ENCODE measurements at places on chromosomes 3 and 15. TPM values are rescaled to one million over a fixed set of nuclear protein-coding genes. Genes with fewer than 3 reads are reported as not detected.

DNA sequence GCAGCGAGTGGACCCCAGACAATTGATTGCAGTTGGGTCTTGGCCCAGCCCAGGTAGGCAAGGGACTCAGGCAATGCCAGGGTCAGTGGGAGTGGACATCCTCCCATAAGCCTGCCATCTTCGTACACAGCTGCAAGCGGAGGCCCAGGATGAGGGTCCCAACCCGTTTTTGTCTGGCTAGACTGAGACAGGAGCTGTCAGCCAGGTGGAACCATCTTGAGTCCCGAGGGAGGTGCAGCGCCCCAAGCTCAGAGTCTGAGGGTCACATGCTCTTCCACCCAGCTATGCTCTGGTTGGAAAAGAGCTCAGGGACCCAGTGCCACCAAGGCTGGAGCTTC is 22.6 kb upstream of the IP6K2 start:
- no peak for DNase-seq

GRCh38 chr15:69510556-69510955 is 57.9 kb downstream of the RPLP1 start:
- DNase-seq, result no peak

DNA sequence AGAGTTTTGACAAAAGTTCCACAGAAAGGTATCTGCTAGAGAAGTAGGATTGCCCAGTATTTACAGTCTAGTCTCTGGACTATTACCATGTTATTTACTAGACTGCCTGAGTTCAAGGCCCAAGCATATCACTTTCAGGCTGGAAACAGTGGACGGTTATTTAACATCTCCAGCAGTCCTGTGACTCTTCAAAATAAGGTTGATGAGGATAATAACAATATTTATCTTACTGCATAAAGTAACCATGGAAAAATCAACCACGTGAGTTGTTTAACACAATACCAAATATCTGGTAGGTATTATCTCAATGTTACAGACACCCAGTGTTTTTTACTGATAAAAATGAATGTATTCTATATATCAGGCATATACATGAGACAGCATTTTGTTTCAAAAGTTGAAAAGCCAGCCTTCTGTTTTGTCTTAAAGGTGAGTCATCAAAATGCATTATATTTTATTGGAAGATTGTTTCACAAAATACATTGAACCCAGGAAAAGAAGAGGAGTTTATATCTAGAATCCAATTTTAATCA is 535.8 kb downstream of the TBL1XR1 start:
- DNase-seq, result no peak

OXSR1 gene
- 47.0 TPM for total RNA-seq

- no peak for DNase-seq
Measured at GRCh38 chr15:70127770-70128413, 30.2 kb upstream of the TLE3 start.

GRCh38 chr3:149771652-149772271 is 19.5 kb upstream of the COMMD2 start:
- DNase-seq, result no peak

DNA sequence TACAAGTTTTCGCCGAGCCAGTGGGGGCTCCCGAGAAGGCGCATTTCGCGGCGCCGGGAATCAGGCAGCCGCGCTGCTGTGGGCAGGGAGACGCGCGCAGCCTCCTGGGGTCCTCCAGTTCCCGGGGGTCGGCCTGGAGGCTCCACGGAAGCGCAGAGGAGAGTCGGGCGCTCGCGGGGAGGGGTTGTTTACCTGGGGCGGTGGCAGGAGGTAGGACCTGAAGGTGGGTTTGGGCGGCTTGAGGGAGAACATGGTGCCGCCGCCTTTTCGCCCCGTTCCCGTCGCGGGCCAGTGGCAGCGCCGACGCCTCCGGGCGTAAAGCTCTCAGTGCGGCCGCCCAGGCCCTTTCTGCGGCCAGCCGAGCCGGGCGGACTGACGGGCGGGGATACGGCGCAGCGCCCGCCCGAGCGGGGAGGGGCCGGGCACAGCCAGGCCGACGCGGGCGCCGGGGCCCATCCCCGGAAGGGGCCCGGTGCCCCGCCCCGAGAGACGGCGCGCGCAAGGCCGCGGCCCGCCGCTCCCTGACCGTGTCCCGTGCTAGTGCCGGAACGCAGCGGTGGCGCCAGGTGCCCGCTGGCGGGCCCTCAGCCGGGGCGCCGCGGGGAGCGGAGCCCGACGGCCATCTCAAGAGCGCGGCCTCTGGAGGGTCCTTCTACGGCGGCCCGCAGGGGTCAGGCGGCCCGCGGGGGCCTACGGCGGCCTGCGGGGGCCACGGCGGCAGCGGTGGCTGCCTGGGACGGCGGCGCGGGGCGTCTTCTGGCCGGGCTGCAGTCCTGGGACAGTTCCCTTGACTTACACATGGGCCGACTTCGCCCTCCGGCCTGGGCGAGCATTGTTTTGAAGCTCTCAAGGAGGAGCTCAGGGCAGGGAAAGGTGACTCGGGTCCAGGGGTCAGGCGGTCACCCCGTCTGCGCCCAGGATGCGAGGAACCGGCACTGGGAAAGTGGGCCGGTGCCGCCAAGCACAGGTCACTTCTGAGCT is at the start of gene MTMR10:
TSS of gene MTMR10 (minus strand) at position 374 of the 981 bp plus-strand sequence. CDS start at position 252, 122 bp downstream.
- peak; percentile 38 for DNase-seq

DNA sequence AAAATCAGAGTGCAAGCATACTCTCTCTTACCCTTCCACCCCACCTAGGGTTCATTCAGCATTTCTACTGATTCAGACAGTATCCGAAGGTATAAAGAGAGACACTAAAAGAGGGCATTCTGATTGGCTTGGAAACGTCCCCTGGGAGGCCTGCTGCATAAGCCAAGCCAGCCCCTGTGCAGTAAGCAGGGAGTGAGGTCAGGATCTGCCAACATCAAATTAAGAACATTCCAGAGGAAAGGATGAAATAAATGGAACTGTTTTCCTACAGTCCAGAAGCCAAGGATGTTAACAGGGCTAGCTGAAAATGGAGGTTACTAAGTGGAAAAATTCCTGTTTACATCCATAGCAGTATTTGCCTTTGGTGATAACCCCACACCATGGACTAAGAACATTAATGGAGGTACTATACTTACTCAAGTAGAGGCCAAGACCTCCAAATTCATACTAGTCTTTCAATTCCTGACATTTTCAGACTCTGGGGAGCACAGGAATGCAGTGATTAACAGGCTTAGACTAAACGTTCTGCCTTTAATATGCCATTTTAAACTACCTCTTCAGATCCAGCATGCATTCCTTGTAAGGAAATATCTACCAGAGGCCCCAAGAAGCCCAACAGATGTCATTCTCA is 34.5 kb downstream of the NPTN start:
- no peak for DNase-seq

DPP8 gene
- 26.0 TPM for total RNA-seq

DNA sequence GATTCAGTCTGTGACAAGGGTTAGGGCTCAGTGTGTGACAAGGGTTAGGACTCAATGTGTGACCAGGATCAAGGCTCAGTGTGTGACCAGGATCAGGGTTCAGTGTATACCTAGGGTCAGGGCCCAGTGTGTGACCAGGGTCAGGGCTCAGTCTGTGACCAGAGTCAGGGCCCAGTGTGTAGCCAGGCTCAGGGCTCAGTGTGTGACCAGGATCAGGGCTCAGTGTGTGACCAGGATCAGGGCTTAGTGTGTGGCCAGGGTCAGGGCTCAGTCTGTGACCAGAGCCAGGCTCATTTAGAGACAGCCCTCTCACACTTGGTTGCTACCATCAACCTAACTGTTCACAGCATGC is 24.2 kb downstream of the LOXL1 start:
- no peak for DNase-seq

MINAR1 gene
- total RNA-seq, result 0.67 TPM

GNB4 gene
- 29.2 TPM for total RNA-seq

- no peak for DNase-seq
Measured at GRCh38 chr3:73733746-73734145, 109.0 kb upstream of the PDZRN3 start.

GRCh38 chr3:117922039-117922438 is 1112.6 kb downstream of the IGSF11 start:
- no peak for DNase-seq
